ENCODE measurements at places on chromosomes 12 and 14.

- DNase-seq, result no peak
These were observed 199.5 kb downstream of the ANO6 start for GRCh38 chr12:45415393-45415817.

GRCh38 chr12:11607313-11608081, 42.0 kb upstream of the ETV6 start:
- no peak for DNase-seq

GRCh38 chr14:24289649-24290280, 9.8 kb downstream of the DHRS1 start:
- no peak for DNase-seq

DNA sequence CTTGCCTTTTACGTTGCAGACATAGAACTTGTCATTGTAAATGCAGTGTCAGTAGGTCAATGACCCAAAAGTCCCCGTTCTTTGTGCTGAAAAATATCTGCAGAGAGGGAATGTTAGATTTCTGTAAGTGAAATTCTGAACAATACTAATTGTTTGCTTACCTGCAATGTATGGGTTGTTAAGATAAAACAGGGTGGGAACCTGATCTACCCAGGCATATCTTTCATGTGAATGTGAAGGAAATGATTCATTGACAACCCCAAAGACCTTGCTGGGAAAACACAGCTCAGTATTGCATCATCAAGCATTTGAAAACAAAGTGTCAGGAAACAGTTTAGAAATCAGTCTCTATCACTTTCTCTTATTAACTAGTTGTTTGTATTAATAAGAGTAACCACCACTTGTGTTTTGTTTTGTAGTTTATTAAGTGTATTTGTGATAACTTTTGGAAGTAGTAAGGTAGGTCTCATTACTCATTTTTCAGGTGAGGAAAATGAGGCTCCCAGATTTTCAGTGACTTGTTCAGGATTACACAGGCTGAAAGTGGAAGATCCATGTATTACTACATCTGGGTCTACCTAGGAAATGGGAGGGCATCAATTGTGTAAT, 57.9 kb upstream of the SLC38A2 start:
- DNase-seq, result no peak

DNA sequence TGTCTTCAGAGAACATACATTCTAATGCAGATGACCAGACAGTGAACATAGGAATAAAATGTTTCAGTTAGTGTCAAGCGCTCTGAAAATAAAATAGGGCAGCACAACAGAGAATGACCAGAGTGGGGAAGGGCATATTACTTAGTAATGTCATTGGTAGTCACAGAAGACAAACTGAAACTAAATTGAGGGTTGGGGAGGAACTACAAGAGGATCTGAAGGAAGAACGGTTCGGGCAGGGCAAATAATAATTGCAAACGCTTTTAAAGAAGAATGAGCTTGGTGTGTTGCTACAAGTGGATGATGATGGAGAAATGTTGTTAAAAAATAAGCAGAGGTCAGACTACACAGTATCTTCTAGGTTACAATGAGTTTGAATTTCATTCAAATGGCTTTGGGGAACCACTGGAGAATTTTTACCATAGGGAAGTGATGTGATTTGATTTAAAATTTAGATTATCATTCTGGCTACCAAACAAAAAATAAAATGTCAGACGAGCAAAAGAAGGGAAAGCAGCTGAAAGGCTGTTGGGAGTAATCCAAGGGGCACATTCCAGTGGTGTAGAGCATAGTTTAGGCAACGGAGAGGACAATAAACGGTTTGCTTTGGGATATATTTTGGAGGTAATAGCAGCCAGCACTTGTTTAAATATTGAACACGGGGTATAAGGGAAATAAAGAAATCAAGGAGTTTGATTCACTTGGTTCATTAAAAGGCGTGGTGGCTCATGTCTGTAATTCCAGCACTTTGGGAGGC, 56.3 kb upstream of the SLC6A13 start:
- no peak for DNase-seq
